AG09319 (cell line): ENCODE measurements at places on chromosomes 6 and 20.

GRCh38 chr6:193773-194310 is 98.4 kb upstream of the DUSP22 start:
- DNase-seq, result no peak

DNA sequence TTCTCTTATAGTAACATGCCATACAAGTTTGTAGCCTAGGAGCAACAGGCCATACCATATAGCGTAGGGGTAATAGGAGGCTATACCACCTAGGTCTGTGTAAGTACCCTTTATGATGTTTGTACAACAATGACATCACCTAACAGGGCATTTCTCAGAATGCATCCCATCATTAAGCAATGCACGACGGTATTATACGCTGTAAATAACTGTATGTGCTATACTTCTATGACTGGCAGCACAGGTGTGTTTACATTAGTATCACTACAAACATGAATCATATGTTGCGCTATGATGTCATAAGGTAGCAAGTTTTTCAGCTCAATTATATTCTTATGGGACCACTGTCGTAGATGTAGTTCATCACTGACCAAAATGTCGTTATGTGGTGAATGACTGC is 31.0 kb downstream of the ADNP start:
- DNase-seq, result no peak

DNA sequence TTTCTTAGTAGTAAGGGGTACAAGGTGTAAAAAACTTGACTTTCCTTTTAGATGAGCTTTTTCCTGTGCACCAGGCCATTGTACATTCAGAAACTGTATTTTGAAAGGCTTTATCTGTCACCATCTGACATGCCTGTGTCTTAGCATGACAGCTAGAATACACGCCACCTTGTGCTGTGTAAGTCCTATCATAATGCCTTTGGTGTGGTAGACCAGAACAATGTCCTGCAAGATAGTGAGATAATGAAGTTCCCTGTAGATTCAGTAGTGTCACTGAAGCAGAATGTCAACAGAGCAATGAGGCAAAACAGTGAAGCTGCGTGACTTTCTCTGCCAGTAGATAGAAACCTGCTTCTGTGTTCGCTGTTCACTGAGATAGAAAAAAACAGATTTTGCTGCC is 105.8 kb downstream of the JAG1 start:
- DNase-seq, result no peak

DNA sequence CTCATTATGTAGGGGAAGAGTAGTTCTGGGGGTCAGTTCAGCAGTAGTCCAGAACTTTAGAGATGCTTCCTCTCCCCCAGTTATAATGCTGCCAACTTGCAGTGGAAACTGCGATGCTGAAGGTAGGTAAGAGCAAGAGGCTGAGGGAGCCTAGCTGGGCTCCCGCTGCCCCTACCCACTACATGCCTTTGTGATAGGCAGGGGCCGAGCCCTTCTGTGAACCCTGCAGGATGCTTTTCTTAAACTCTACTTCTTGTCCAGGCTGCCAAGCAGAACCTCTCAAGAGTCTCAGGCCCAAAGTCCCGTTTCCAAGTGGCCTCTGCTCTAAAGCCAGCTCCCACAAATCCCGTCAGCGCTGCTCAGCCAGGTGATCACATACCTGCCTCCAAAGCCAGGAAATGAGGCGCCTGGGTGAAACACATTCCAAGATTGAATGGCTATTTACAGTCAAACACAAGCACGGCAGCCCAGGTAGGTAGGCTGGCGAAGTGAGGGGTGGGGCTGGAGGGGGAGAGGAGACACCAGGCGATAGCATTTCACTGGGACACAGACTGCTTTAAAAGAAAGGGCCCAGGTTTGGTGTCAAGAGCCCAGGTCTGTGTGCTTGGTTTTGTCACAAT is 150.7 kb downstream of the CD24 start:
- no peak for DNase-seq

DNA sequence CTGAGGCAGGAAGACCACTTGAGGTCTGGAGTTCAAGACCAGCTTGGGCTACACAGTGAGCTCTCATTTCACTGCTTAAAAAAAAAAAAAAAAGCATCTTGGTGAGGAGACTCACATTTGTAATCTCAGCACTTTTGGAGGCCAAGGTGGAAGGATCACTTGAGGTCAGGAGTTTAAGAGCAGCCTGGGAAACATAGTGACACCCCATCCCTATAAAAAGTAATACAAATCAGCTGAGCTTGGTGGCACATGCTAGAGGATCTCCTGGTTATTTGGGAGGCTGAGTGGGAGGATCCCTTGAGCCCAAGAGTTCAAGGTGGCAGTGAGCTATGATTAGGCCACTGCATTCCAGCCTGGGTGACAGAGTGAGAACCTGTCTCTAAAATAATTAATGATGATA is 29.4 kb upstream of the SYNCRIP start:
- no peak for DNase-seq

GRCh38 chr6:44696686-44697085 is 309.2 kb downstream of the CDC5L start:
- DNase-seq, result no peak

GRCh38 chr6:16800942-16801341 is 39.7 kb upstream of the ATXN1 start:
- no peak for DNase-seq

GRCh38 chr6:52377538-52378221 is 15.7 kb downstream of the PAQR8 start:
- DNase-seq, result no peak

- no peak for DNase-seq
These were observed 68.4 kb downstream of the RPP40 start for GRCh38 chr6:4935486-4935885.

DNA sequence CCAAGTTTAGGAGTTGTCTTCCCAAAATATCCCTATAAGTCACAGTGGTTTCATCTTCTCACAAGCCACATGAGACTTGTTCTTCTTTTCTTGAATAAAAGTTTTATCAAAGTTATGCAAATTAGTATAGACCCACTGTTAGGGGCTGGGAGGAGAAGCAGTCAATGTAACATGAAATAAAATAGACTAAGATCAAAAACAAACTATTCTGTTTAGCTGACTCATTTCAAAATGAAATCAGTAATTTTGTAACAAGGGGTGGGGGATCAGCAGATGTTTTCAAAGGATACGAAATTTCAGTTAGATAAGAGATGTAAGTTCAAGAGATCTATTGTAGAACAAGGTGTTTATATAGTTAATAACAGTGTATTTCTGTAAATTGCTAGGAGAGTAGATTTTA is 339.6 kb upstream of the PRDM1 start:
- no peak for DNase-seq

DNA sequence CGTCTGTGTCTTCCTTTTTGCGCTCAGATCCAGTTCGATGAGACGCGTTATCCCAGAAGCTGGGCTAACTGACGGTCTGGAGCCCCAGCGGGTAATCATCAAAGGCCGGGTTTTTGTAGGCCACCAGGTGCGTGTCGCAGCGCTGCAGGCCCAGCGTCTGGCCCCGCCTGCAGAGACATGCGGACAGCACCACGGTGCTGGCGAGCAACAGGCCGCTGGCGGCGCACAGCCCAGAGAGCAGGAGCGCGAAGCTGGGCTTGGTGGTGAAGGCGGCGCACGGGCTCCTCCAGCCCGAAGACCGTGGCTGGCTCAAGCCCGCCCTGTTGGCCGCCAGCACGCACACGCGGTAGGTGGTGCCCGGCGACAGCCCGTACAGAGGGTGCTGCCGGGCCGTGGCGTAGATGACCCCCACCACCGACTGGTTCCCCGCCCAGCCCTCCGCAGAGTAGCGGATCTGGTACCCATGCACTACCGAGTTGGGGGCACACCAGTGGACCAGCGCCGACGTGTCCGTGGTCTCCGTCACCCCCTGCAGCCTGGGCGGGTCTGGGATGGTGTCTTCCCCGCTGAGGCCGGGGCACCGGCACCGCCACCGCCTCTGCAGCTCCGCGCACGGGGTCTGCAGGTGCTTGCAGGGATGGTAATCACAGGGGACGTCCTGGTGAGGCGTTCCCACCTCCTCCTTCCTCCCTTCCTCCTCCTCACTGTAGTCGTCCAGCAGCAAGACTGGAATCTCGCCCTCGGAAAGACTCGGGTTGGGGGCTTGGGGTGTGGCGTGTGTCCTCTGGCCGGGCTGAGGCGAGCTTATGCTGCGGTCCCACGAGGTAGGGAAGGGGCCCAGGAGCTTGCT is 12.7 kb downstream of the LRRN4 start:
- DNase-seq, result no peak

DNA sequence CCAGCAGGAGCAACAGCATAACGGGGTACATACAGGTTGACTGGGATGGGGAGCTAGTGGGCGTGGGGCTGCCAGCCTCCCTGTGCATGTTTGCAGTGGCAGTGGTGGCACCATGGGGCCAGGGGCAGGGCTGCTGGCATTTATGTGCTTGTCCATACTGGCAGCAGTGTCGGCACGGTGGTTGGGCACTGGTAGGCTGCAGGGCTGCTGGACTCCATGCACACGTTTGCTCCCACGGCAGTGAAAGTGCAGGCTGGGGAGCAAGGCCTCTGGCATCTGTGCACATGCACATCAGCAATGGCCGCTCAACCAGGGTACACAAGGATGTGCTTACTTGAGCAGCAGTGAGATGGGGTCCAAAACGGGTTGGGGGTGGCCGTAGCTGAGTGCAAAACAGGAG is 159.5 kb upstream of the KHDRBS2 start:
- DNase-seq, result no peak

GRCh38 chr20:43681468-43681942 is 14.6 kb downstream of the MYBL2 start:
- no peak for DNase-seq

GRCh38 chr20:24633521-24633920 is 164.1 kb downstream of the SYNDIG1 start:
- no peak for DNase-seq

- DNase-seq, result peak; percentile 66
These were observed 296.5 kb downstream of the THBS2 start for GRCh38 chr6:168956884-168957730.

DNA sequence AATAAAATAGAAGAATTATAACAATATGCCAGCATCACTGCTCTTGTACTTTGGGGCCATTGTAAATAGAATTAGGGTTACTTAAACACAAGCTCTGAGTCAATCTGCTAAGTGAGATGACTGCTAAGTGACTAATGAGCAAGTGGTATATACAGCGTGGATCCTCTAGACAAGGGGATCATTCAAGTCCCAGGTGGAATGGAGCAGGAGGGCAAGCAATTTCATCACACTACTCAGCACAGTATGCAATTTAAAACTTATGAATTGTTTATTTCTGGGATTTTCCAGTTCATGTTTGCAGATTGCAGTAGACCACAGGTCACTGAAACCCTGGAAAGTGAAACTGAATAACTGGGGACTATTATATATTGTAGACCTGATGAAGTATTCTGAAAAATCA is 235.3 kb downstream of the BTBD3 start:
- DNase-seq, result peak; percentile 14

DNA sequence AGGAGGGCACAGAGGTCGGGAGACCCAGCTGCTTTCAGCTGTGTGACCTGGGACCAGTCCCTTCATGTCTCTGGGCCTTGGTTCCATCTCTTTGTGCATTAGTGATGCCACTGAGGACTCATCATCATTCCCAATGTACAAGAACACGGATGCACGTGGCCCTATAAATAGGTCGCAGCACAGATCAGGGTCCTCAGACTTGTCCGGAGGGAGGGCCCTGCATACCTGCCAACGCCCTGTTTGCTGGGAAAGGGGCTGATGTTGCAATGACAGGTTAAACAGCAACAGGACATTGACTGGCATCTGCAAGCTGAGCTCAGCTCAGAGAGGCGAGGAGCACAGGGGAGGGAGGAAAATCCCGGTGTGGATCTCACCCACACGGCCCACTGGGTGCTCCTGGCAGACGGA is 21.8 kb downstream of the TGM2 start:
- DNase-seq, result no peak

DNA sequence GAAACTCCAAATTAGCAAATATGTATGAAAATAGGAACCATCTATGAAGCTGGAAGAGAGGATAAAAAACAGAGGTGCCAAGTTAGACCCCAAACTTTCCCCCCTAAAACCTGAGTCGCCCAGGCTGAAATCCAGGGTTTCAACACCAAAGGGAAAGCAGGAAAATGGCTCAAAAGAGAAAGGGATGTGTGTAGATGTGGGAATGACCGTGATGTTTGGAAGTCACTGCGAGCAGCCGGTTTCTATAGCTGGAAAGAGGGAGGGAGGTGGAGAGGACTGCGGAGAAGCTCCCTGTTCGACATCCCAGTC is 4.5 kb downstream of the RING1 start:
- DNase-seq, result no peak

DNA sequence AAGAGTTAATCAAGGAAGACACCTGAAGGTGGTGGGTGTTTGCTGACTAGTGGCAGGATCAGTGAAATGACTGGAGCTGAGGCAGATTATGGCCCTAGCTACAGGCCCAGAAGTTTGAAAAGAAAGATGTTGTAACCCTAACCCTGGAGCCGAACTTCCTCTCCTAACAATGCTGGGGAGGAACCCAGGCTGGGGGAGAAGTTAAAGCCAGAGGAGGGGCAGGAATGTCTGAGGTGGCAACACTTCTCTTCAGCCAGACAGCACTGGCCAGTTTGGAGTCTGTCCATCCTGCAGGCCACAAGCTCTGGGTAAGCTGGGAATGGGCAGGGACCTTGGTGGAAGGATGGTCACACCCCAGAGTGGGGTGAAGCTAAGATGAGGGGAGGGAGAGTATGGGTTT is at the start of gene LST1:
Gene LST1 (plus strand): TSS at position 270 of the 400 bp plus-strand sequence. CDS start 1,023 bp downstream, outside the sequence.
- no peak for DNase-seq

DNA sequence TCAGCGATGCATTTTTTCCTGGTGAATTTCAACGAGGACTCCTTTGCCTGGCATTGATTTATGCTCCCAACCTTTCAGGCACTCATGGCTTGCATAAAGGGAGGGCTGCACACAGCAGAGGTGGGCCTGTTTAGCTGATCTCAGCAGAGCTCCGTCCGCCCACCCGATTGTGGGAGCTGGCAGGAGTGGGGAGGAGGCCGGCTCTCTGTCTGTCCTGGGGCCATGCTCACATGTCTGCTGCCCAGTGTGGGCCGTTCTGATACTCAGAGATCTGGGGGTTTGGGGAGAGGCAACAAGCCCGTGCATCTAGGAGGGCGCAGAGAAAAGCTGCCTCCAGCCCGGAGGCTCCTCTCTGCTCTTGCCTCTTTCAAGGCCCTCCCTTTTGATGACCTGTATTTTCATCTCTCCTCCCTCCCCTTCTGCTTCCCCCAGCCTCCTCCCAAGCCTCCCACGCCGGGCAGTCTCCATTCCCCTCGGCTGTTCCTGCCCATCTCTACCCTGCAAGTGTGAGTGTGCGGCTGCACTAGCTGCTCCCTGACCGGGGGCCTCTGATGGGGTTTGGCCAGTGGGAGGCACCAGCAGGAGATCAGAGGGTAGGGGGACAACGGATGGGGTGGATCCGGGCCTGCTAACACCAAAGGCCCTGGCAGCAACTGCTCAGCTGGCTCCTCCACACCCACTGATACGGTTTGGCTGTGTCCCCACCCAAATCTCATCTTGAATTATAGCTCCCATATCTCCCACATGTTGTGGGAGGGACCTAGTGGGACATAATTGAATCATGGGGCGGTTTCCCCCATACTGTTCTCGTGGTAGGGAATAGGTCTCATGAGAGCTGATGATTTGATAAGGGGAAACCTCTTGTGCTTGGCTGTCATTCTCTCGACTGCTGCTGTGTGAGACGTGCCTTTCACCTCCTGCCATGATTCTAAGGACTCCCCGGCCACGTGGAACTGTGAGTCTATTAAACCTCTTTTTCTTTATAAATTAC is 39.6 kb upstream of the MLN start:
- no peak for DNase-seq
